ENCODE measurements at places on chromosomes 2 and 18.
A peak's percentile ranks its signal among the peaks of the same experiment; 100 is the strongest.

GRCh38 chr2:168599738-168600137 lies 143.7 kb downstream of the CERS6 start:
- DNase-seq, result no peak

DNA sequence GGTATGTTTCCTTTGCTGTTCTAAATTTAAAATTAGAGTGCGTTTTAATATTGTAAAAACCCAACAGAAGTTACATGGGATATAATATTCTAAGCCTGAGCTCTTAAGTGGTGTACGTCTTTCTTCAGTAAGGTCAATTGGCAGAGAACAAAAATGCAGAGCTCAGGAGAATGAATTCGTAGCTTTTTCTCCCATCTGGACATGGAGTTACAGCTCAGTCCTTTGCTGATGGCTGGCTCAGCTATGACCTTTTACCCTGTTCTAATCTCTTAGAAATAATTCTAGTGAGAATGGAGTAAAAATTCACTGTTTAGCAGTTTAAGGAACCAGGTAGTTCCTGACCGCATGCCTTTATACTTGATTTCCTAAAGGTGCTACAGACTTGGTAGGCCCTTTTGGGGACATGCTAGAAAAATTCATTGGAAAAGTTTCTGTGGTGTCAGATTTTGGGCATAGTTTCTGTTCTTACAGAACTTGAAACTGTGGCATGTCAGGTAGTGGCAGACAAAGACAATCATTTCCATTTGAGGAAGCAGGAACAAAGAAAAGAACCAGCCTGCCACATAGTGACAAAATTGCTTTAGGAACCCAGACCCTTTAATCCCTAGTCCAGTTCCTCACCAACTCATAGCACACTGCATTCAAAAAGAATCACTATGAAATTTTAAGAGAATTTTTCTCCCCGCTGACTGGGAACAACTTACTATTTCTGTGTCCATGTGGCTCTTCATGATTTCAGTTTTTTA lies 566.8 kb upstream of the ZNF804A start:
- no peak for DNase-seq

- peak; percentile 54 for DNase-seq
Observed at GRCh38 chr2:164495491-164496223, 125.6 kb downstream of the GRB14 start.

DNA sequence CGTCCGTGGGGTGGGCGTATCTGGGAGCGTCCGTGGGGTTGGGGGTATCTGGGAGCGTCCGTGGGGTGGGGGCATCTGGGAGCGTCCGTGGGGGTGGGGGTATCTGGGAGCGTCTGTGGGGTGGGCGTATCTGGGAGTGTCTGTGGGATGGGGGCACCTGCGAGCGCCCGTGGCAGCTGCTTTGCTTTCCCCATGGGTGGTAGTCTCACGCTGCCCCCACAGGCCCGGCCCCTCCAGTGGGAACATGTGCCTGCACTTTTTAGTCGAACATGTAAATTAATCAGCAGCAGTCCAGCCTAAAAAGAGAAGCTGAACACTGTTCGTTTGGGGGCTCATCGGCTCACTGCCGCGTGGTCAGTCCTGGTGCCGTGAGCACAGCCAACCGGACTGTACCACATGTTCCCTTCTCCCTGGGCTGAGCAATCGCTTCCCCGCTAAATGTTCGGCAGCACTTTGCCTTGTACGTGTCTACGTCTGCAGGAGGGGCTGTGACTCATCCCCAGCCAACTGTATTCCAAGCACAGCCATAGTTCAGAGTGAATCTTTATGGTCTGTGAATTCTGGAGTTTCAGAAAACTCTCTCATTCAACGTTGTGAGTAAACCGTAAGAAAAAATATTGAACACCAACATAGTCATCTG lies 271.5 kb downstream of the AGAP1 start:
- no peak for DNase-seq

DNA sequence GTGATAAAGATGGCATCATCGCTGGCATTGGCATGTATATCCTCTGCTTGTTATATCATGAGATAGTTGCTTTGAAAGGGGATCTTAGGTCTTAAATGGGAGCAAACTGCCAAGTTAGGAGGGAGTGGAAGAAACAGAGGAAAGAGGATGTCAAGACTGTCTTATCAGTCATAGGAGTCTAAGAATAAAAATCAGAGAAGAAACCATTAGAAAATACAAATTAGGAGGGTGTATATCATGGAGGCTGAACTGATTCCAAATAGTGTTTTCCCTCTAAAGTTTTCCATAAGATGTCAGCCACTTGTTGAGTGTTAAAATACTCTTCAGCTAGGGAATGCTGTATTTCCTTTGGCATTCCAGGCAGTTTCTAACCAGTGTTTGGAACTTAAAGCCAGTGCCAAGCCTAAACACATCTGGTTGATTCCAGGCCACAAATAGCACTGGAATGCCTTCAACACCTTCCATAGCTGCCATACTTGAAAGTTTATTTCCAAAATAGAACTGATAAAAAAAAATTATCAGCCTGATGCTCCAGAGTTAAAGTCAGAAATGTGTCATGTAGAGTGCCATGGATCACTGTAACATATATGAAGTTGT lies 129.4 kb downstream of the ZEB2 start:
- DNase-seq, result no peak

GRCh38 chr2:99824758-99825157 lies 317.6 kb downstream of the AFF3 start:
- DNase-seq, result no peak

GRCh38 chr2:21793461-21793860 lies 669.7 kb downstream of the TDRD15 start:
- DNase-seq, result no peak

DNA sequence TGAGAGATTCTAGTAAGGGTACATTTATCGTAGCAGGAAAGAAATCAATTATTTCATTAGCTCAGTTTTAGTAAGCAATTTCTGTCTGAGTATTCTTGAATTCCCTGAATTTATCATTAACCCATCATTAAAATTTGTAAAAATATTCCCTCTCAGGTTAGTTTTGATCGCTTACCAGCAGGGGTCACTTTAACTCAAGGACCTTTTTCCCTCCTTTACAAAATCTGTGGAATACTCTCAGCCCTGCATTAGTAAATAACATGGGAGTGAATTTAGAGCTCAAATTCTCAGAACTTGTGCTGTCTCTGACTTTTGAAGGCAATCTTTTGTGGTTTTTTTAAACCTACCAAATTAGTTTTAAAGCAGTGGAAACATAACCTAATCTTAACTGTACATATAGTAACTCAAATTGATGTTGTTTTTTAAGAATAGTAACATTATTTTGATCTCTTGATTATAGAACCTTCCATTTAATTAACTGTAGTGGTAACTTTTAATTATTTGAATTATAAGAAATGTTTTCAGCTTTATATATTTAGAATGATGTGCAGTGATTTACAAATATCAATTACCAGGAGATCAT lies 97.2 kb downstream of the AGPS start:
- DNase-seq, result peak; percentile 16

- no peak for DNase-seq
Observed at GRCh38 chr18:53952700-53953099, 271.8 kb downstream of the MBD2 start.

- DNase-seq, result no peak
Observed at GRCh38 chr18:32803568-32803967, 30.7 kb upstream of the KLHL14 start.

DNA sequence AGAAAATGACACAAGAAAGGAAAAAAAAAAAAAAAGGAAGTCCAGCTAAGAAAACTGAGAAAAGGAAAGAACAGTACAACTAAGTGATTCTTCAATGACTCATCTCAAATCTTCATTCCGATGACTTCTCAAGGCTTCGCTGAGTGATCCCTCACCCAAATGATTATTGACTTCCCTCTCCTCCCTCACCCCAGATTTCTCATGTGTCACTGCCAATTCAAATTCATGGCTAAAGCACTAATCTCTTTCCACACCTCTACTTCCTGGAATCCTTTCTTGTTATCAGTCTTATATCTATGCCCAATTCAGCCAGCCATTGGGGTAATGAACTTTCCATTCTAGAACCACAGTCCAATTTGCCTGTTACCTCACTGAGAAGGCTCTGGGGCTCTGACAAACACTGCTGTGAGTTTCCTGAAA lies 7.2 kb upstream of the ABCB11 start:
- DNase-seq, result peak; percentile 35

DNA sequence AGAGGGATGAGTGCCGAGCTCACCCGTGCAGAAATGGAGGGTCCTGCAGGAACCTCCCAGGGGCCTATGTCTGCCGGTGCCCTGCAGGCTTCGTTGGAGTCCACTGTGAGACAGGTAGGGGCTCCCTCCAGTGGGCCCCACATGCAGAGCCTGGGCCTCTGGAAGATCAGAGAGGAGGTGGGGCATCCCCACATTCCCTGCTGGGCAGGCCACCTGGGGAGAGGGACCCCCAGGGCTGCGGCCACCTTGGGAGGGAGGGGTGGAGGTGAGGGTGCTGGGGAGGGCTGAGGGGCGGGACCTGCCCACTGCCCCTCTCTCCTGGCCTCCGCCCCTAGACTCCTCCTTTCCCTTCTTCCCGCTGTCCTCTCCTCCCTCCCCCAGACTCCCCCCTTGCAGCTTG lies 38.5 kb downstream of the MTERF4 start:
- DNase-seq, result no peak

DNA sequence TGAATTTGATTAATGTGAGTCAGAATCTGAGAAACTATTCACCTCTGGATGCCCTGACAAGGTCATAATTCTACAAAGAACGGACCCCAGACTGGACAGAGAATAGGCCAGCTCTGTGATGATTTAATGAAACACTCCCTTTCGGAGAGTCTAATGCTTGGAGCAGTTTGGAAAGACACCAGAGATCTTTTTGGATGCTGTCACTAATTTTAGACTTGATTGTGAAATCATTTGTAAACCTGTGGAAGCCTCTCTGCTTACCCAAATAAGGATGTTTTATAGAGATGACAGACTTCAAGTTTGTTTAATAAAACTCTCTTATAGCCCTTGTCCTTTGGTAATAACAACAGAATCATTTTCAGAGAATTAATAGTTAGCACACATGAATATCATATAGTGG lies 83.5 kb downstream of the MYL12B start:
- no peak for DNase-seq

DNA sequence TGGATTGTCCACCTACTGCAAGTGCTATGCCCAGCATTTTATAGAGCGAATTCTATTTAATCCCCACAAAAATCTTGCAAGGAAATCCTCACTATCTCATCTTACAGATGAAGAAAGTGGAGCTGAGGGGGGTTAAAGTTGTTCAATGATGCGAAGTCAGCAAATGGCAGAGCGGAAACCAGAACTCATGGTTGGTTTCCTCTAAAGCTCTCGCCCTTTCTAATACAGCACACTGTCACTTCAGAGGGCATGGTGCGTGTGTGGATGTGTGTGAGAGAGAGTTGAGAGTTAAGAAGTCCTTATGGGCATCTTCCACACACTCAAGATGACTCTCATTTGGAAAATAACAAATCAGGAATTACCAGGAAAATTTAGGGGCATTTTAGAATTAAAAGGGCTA lies 78.4 kb downstream of the TGFA start:
- DNase-seq, result no peak

GRCh38 chr2:84838434-84839145 lies 42.3 kb downstream of the TRABD2A start:
- DNase-seq, result no peak

- no peak for DNase-seq
Observed at GRCh38 chr2:61493523-61493942, 22.6 kb upstream of the USP34 start.

- no peak for DNase-seq
Observed at GRCh38 chr18:35683021-35683420, 101.5 kb downstream of the GALNT1 start.

DNA sequence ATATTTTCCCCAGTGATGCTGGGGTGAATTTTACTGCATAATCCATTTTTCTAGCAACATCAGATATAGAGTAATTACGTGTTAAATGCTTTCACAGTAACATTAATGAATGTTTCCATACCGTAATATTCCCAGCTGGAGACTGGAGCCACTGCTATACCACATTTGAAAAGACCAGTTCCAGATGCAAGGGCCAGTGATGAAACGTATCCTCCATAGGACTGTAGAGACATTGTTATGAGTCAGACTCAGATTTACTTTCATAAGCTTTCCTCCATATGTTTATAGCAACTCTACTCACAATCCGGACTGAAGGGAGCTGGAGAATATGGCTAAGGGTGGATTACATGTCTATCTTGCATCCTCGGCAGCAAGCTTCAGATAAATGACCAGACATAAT lies 22.7 kb upstream of the GCG start:
- no peak for DNase-seq

- no peak for DNase-seq
Observed at GRCh38 chr18:43692099-43692690, 414.9 kb upstream of the SYT4 start.

GRCh38 chr2:149703281-149703680 lies 115.7 kb upstream of the MMADHC start:
- DNase-seq, result no peak

DNA sequence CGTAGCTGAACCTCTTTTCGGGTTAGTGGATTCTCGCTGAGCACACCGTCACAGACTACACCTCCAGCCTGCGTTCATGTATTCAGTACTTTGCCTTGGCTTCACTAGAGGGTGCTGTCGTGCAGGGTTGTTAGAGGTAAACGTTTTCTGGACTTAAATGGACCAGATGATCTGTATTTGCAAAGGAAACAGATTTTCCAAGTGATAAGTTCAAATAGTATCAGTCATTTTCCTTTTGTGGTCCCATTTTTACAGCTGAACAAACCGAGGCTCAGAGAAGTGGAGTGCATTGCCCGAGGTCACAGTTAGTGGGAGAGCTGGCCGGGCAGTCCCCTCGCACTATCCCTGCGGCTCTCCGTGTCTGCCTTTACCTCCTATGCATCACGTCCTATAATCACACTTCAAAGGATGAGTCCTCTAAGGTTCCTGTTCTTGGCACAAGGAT lies 125.9 kb downstream of the MAP4K4 start:
- DNase-seq, result peak; percentile 71

DNA sequence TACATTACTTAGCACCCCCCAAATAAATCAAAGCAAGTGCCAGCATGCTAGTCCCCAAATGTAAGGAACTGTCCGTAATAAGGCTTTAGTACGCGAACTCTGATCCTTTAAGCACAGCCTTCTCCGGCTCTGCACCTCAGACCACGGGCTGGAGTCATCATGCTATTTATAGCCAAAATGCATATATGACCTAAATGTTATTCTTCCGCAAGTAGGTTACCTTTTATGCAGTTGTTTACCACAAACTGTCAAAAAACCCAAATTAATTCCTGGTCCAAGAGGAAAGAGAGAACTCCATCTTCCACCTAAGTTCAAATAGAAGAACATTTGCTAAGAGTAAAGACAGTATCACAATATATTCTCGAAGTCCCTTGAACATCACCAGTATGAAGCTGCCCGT lies 42.7 kb downstream of the ZNF516 start:
- no peak for DNase-seq

- DNase-seq, result peak; percentile 86
Observed at GRCh38 chr2:23235292-23235691, 149.7 kb upstream of the KLHL29 start.

Data from urothelium cell line (cell line).